LoVo (cell line): ENCODE measurements at places on chromosomes 7 and 10.

DNA sequence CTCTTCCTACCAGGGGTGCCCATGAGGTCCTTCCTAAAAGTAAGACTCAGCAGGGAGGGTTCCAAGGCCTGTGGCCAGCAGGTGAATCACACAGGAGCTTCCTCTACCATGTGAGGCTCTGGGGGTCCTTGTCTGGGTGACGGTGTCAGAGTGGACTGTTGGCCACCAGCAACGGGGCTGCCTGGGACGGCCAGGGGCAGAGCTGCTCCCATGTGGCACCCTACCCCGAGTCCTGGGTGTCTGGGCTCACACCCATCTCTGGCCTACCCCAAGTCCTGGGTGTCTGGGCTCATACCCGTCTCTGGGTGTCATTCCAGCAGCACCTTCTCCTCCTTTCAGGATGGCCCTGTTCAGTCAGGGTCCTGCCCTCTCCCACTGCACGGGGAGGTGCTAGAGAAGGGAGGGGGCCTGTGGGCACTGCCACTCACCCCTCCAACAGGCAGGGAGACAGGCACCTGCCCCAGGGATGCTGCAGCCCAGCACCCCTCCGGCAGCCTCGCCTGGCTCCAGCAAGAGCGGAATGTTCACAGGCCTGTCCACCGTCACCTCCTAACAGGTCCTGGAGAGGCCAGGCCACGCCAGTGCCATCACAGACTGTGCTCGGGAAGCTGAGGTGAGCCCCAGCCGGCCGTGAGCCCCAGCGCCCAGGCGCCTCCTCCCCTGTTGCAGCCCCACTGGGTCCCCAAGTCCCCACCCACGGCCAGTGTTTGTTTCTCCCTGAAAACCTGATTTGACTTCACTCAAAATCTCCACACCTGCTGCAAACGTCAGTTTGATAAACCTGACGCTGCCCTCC, 143.7 kb downstream of the PTPRN2 start:
- DNase-seq, result no peak

DNA sequence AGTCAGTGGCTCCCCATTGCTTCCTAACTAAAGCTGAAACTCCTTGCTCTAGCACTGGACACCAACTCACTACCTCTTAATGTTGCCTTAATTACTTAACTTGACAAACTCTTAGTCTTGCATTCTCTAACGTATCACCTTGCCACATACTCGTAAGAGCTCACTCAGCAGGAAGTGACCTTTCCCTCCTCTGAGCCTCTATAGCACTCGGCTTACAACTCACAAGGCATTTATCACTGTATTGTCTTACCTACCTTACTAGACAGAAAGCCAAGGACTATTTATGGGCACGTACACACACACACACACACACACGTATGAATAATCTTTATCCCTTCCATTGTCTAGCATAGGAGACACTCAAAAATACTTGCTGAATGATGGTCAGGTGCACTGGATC, 21.2 kb downstream of the CEP41 start:
- DNase-seq, result no peak

GRCh38 chr7:100562195-100563099, 11.3 kb downstream of the SAP25 start:
- no peak for DNase-seq

DNA sequence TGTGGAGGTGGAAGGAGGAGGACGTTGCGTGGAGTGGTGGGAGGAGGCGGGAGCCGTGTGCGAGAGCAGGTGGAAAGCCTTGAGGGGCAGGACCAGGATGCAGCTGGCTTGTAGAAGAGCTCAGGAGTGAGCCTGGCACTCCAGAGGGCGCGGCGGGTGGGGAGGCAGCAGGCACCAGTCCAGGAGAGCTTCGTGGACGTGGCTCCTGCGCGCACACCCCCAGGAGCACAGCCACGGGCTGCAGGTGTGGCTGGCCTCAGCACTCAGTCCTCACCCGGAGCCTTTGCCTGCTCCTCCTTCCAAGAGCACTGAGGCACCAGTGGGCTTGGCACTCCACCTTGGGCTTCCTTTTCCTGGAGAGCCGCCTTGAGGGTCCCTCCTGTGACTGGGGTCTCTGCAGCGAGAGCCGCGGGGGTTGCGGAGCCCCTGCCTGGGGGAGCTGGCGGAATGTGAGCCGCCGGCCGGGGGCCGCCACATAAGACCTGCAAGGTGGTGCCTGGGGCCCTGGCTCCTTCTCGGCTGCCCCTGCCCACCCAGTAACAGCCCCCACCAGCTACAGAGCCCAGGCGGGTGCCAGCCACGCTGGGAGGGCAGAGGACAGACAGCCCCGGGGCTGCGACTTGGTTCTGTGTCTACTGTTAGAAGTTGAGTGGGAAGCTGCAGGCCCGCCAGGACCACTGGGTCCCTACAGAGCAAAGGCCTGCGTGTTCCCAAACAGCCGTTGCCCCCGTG, 11.1 kb downstream of the MAFK start:
- DNase-seq, result no peak

DNA sequence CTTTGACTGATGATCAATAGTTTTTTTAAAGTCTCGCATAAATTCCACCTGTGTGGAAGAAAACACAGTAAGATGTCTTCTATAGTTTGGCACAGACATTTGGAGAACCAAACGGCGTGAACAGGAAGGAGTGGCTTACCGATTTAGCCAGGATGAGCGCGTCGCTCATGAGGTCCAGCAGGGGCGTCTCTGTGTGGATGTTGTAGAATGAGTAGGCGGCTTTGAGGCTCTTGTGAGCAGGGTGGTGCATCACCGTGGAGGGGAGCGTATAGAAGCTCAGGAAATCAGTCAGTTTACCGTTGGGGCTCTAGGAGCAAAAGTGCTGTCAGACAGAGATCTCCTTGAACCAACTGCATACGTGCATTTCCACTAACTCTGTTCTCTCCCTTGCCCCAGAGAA, 15.5 kb downstream of the RPP38 start:
- no peak for DNase-seq

DNA sequence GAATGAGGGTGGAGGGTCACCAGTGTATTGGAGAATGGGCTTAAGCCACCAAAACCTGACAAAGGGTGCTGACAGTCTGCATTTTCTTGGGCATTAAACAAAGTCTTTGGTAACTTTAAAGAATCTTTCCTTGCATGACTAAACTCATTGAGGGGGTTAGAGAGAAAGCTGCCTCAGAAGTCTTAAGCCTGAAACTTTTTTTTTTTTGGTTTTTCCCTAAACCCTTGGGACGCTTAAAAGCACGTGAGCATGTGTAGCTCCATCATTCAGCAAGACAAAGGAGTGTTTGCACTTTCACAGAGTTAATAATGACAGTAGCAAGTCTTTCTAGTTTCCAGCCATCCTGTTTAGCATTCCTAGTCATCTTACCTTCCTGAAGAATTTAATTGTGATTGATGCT, 110.7 kb downstream of the LRMDA start:
- no peak for DNase-seq

- no peak for DNase-seq
Measured at GRCh38 chr7:47574482-47575329, 7.2 kb downstream of the TNS3 start.

- DNase-seq, result no peak
Measured at GRCh38 chr10:45473126-45473525, 99.1 kb downstream of the ALOX5 start.

DNA sequence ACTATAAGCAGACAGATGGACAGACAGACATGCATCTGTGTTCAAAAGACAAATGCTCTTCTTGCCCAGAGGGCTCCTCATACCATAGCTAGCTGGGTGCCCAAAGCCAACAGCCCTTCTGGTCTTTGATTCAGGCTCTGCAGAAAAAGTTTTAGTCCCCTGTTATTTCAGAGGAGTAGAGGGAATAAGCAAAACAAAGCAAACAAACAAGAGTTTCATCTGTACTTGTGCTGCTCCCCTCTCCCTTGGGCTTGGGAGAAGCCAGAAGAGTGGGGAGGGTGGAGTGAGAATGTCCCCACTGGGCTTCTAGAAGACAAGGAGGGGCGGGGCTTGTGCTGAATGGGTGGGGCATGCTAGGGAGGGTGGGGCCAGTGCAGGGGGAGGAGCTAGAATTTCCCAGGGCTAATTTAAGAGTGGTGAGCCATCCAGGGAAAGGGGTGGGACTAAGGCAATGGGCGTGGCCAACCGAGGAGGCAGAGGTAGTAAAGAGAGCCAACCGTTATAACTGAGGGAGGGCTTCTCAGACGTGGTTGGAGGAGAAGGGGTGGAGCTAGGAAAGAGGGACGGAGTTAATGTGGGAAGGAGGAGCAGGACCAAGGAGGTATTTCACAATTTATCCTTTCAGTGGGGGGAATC, 101.2 kb upstream of the MGMT start:
- no peak for DNase-seq

GRCh38 chr7:74291535-74291934, 2.3 kb downstream of the CLIP2 start:
- DNase-seq, result no peak

- DNase-seq, result no peak
Measured at GRCh38 chr10:6980353-6980752, 400.3 kb upstream of the PRKCQ start.

DNA sequence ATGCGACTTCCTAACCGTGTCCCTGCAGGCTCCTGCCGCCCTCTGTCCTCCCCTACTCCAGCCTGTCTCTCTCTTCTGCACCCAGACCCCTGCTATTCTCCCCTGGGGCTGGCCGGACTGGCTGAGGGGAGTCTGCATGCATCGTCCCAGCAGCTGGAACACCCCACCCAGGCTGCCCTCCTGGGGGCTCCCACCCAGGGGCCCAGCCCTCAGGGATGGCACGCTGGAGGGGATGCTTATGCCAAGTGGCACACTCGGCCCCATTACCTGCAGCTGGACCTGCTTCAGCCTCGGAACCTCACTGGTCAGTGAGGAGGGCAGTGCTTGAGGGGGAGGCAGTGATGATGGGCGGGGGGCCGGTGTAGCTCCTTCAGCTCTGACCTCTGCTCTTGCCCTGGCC, 21.7 kb upstream of the ZNF467 start:
- DNase-seq, result no peak

GRCh38 chr7:134784251-134785049, 5.0 kb downstream of the CALD1 start:
- DNase-seq, result no peak

- no peak for DNase-seq
Measured at GRCh38 chr10:14261336-14261735, 69.4 kb downstream of the FRMD4A start.

DNA sequence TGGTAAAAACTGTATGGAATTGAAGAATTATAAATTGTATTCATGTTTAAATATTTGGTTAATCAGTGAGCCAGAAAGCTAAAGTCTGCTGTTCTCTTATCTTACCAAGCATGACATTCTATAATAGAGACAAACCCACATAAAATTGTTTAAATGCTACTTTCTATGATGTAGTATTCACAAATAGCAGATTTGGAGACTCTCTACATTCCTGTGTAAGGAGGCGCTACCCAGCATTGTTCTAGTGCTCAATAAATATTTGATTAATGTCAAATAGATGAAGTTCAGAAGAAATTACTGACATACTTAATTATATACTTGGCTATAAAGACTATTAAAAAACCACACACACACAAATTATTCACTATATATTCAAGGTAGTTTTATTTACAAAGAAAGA, 49.8 kb downstream of the DOCK4 start:
- no peak for DNase-seq

GRCh38 chr10:87691506-87692070, 31.9 kb downstream of the PAPSS2 start:
- DNase-seq, result peak; percentile 65

- no peak for DNase-seq
Measured at GRCh38 chr10:24938076-24938475, 14.3 kb downstream of the PRTFDC1 start.

GRCh38 chr10:122062831-122063674, 74.1 kb downstream of the TACC2 start:
- DNase-seq, result peak; percentile 92

DNA sequence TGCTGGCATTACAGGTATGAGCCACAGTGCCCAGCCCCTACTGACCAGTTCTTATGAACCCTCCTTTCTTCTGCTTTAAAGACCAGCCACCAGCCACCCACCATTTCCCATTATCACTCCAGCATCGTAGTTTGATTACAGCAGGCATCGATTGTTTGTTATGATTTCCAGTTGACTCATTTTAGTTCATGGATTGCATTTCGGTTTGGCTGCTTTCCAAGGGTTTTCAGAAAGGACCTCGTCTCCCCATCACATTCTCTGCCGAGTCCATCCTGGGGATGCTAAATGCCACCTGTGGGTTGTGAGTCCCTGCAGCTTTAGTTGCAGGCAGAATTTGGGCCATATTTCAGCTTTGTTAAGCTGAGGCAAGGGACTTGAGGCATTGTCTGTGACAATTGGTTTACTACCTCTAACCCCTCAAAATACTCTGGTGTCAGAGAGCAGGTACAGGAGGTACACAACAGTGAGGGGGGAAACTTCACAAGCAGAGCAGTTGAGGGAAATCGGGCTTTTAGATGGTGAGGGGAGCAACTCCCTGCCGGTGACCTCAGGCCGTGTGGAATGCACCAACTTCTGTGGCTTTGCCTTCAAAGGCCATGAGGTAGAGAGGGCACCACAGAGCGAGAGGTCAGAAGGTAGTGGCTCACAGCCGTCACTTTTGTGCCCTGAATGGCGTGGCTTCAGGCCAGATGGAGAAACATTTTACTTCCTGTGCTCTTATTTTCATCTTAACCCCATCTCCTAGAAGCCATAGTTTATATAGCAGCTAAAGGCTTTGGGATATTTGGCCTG, 203.8 kb downstream of the CCDC3 start:
- DNase-seq, result no peak
